NCI-H345 (cell line): ENCODE measurements at places on chromosomes 7 and 10.

GRCh38 chr7:38127216-38128207, 50.5 kb upstream of the STARD3NL start:
- DNase-seq = no peak

- no peak for DNase-seq
Measured at GRCh38 chr10:69061305-69062161, 26.4 kb upstream of the SRGN start.

GRCh38 chr10:113061054-113061430, 111.0 kb downstream of the TCF7L2 start:
- DNase-seq = no peak

GRCh38 chr10:88033793-88034192, 170.4 kb downstream of the PTEN start:
- no peak for DNase-seq

DNA sequence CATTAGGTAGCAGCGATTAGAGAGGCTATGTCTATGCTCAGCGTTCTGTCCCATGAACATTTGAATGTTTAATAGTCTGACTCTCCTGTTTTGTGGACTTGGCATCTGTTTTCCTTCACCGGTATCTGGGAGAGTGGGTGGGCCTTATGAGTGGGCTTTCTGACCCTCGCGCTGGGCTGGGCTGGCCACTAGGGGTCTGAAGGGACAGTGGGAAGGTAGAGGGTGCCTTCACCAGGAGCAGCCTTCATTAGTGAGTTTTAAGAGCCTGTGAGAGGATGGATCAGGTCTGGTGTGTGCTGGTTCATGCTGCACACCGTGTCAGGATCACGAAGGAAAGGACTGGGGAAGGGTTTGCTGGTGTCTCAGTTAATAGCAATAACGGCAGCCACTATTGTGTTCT, 33.4 kb downstream of the DCLRE1A start:
- no peak for DNase-seq
